ENCODE measurements at places on chromosomes 13 and 19.

DNA sequence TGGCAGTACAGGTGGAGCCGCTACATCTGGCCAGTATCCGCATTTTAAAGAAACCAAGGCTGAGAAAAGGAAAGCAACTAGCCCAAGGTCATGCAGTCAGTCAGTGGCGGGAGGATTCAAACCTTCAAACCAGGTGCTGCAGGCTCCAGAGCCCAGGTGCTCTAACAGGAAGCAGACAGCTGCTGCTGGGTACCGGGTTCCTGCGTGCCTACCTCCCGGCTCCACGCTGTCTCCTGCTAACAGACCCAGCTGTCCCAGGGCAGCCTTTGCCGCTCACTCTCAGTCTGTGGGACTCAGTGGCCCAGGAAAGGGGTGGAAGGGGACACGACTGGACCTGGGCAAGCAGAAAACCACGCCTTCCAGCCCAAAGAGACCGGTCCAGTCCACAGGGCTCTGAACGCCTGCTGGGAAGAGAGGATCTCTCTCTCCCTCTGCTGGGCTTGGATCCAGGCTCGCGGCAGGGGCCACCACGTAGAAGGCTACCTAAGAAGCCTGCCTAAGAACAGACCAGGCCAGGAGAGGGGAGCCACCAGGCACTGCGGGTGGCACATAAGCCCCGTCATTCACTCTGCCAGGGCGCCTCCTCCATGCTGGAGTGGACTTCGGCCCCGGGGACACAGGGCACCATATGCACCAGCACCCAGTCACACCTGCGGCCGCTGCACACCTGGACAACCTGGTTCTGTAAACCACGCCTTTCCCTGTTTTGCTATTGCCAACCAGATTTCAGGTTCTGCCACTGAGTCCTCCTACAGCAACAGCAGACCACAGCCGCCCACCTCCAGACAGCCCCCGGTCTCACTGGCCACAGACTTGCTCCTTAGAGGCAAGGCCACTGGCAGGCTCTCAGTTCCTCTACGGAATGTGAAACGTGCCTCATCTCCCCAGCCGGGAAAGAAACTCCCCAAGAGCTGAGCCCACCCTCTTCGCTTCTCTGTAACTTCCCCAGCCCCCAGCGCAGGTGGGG is 4.6 kb downstream of the DAPK3 start:
- DNase-seq, result no peak

DNA sequence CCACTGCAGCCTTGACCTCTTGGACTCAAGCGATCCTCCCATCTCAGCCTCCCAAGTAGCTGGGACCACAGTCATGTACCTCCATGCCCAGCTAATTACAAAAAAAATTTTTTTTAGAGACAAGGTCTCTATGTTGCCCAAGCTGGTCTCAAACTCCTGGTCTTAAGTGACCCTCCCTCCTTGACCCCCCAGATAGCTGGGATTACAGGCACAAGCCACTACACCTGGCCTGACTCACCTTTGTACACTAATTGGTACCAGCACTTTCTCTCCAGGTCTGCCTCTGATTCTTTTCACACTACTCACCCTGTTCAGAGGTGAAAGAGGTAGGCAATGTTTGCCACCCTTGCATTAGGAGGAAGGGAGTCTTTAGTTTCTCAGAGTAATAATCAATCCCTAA is 5.5 kb upstream of the EPS15L1 start:
- DNase-seq, result no peak

DNA sequence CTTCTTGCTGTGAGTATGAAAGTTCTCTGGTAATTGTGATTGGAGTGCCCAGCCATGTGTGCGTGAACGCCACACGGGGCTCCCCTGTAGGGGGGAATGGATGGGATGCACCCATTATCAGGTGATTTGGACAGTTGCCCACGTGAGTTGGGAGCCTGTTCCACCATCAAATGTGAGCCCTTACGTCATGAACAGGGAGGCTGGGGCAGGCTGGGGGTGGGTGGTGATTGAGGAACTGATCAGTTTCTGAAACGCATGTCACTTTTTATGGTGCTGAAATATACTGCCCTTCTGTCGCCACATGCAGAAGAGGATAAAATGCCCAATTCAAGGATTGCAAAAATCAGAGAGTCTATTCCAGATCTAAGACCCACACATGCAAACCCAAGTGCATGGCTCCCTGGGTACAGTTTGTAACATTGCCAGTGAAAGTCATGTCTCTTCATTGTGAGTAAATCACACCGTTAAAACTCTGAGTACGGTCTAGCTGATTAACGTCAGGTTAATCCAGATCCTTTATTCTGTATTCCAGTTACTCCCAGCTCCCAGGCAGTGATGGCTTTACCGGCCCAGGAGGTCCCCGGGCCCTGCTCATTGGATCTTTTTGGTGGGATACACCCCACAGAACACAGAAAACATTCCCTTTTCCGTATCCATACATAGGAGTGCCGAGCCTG is 90.2 kb downstream of the RAB20 start:
- no peak for DNase-seq

DNA sequence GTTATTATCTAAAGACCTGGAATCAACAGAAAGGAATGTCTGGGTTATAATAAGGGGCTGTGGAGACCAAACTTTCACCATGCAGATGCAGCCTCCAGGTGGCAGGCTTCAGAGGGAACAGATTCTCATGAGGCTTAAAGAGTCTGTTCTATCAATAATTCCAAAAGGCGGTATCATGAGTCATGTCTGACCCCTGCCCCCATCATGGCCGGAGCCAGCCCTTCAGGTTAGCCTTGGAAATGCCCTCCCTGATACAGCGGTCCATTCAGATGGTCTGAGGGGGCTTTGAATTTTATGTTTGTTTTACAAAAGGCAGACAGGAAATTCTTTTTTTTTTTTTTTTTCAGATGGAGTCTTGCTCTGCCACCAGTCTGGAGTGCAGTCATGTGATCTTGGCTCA is 21.7 kb upstream of the LAMP1 start:
- DNase-seq, result peak; percentile 44

DNA sequence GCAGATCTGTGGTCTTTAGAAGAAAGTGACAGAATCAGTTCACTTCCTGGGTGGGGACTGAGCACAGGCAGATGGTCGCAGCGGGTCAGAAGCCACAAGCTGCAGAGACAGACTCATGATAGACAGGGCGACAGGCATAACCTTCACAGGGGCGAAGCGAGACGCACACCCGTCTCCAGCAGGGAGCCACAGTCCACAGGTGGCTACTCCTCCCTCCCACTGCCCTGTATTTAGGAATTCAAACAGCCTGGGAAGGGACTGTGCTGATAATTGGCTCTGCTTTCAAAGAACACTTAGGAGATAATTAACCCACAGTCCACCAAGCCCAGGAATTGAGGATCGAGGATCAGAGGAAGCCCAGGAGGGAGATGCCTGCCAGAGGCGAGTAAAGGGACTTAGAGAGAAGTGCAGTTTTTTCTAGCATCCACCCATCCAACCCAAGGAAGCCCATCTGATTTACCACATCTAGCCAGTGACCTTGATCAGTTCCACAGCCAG is 23.2 kb downstream of the RFX2 start:
- peak; percentile 26 for DNase-seq

DNA sequence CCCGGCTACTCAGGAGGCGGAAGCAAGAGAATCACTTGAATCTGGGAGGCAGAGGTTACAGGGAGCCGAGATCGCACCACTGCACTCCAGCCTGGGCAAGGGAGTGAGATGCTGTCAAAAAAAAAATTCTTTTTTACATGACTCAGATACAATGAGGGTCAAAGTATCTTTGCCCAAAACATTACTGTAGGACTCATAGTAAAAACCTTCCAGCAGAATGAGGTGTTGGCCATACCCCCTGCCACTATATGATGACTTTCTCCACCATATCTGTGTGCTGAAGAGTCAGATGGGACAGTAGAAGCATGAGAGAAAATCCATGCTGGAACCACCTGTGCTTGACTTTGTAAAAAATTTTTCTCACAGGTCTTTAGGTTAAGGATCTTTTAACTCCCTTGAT is 86.7 kb downstream of the COL4A2 start:
- no peak for DNase-seq

DNA sequence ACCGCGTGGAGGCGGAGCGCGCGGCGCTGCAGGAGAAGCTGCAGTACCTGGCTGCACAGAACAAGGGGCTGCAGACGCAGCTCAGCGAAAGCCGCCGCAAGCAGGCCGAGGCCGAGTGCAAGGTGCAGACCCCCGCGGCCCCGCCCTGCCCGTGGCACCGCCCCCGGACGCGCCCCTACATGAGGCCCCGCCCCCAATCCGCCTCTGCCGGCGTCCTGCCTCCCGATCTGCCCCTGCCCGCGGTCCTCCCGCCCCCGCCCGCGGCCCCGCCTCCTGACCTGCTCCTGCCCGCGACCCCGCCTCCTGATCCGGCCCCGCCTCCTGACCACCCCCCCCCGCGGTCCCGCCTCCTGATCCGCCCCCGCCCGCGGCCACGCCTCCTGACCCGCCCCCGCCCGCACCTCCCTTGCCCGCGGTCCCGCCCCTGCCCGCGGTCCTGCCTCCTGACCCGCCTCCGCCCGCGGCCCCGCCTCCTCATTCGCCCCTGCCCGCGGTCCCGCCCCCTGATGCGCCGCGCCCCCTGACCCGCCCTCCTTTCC is 11.7 kb downstream of the PRR36 start:
- DNase-seq, result peak; percentile 69

DNA sequence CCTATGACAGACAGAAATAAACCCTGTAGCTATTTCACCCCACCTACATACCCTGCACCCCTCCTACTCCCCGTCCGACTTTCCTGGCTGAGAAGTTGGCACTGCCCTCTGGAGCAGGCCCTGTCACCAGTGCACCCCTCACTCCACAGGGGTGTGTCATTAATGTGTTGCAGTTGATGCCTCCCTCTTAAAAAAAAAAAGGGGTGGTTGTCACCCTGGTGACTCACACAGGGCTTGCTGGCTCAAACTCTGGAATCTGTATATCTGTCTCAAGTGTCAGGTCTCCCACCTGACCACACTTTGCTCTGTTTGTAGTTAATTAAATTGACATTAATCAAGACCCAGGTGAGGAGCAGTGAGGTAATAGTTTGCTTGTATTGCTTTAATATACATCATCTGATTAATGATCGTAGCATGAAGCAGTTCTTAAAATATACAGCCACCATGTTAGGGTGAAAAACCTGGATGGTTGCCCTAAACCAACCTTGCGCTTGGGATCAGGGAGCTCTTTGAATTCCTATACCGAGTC is 2.0 kb upstream of the GATAD2A start:
- DNase-seq, result no peak

GRCh38 chr13:62931853-62932252 is 1516.2 kb upstream of the PCDH20 start:
- DNase-seq, result no peak

GRCh38 chr19:4910594-4911281 is 1.4 kb downstream of the UHRF1 start:
- peak; percentile 30 for DNase-seq

GRCh38 chr19:34321735-34322134 is 43.3 kb upstream of the GPI start:
- no peak for DNase-seq

DNA sequence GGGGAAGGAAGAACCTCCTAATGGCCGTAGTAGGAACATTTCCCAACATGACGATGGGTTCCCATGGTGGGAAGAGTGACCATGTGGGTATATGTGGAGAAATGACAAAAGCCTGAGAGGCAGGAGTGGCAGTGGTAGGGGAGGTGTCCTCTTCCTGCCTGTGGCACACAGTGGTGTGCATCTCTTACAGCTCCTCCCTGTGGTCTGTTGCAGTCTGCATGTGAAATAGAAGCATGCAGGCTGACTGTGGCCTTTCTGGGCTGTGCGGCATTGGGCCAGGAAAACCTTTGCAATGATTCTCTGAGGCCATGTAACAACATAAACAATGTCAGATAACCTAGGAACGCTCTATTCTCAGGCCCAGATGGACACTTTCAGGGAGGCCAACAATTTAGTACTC is 84.0 kb downstream of the LACC1 start:
- no peak for DNase-seq

DNA sequence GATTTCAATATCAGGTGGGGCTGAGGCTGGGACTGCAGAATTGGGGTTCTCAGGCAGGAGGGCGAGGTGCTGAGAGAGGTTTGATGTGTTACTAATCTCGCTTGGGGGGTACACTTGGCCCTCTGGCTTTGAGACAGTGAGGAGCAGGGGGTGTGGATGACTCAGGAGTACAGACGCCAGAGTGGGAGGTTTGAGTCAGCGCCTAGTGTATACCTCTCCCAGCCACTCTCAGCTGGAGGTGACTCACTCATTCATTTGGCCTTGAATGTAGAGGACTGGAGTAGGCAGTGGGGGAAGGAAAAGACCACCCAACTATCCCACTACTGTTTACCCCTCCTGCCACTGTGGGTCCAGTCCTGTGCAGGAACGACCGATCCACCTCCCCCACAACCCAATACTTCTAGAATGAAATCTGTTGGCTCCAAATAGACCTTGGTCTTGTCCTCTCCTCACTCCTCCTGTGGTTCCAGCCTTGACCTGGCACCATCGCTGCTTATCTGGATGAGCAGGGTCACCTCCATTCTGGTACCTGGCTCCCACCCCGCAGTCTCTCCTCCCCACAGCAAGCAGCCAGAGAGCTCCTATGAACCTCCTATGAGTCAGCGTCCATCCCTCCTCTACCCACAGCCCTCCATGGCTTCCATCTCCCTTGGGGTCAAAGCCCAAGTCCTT is 20.1 kb upstream of the ZNRF4 start:
- no peak for DNase-seq

- no peak for DNase-seq
Measured at GRCh38 chr13:59458908-59459579, 704.7 kb downstream of the DIAPH3 start.

- no peak for DNase-seq
Measured at GRCh38 chr13:24032252-24032651, 128.3 kb upstream of the SPATA13 start.

DNA sequence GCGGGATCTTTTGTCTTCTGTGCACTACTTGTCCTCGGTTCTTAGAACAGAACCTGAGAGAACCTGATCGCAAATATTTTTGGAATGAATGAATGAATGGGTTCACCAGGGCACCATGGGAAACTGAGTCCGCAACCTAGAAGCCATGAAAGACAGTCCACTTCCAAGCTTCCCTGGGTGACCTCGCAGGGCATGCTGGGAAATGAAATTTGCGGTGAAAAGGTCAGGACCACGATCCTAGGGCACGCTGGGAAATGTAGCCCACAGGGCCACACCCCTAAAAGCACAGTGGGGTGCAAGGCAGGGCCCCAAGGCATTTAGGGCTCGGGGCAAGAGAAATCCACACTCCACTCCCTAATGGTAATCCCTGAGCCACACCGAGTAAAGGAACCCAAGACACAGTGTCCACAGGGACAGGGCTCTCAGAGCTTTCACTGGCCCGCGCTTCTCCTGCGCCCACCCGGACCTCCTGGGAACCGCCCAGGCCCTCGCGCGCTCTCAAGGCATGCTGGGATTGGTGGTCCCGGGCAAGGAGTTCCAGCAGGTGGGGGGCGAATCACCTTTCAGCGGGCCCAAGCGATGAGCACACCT is 1.1 kb upstream of the PPP1R12C start:
- DNase-seq, result peak; percentile 30

GRCh38 chr19:2123682-2124387 is 27.1 kb downstream of the IZUMO4 start:
- DNase-seq, result peak; percentile 27

- DNase-seq, result no peak
Measured at GRCh38 chr19:40129425-40129824, 38.7 kb upstream of the ZNF780A start.

All from activated CD4-positive, alpha-beta T cell treated with anti-CD3 and anti-CD28 coated beads, Interleukin-2, amount 10 ng/mL, durations not matched to agents 7 days and 5 days (primary cell).